ENCODE measurements at places on chromosomes 11 and 22.

- no peak for DNase-seq
Observed at GRCh38 chr11:122690801-122691548, 35.5 kb downstream of the UBASH3B start.

- no peak for DNase-seq
Observed at GRCh38 chr22:20964799-20965103, 2.3 kb upstream of the AIFM3 start.

- DNase-seq, result no peak
Observed at GRCh38 chr11:70126494-70126893, 48.4 kb downstream of the ANO1 start.

GRCh38 chr11:72585762-72586311 is 88.4 kb downstream of the PDE2A start:
- peak; percentile 68 for DNase-seq

DNA sequence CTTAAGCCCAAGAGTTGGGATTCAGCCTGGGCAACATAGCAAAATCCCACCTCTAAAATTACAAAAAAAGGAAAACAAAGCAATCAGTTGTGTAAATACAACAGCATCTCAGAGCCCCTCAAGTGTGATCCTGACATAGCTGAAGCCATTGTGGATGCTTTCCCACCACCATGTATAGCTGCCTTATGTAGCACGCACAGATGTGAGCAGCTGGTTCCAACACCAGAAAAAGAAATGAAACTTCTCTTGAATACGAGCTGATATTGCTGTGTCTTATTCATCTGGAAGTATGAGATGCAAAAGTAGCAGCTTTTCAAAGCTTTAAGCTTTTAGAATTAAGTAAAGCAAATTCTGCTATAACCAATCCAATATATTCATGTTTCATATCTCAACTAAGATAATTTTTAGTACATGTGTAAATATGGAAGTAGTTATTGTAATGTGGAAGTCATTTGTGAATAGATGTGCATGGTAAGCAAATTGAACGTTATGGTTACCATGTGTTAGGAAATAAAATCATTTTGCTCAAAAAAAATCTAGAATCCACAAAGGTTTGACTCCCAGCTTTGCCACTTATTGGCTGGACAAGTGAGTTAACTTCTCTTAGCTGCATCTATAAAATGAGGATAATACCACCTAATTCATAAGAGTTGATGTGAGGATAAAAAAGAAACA is 63.2 kb downstream of the SGSM3 start:
- DNase-seq, result no peak

DNA sequence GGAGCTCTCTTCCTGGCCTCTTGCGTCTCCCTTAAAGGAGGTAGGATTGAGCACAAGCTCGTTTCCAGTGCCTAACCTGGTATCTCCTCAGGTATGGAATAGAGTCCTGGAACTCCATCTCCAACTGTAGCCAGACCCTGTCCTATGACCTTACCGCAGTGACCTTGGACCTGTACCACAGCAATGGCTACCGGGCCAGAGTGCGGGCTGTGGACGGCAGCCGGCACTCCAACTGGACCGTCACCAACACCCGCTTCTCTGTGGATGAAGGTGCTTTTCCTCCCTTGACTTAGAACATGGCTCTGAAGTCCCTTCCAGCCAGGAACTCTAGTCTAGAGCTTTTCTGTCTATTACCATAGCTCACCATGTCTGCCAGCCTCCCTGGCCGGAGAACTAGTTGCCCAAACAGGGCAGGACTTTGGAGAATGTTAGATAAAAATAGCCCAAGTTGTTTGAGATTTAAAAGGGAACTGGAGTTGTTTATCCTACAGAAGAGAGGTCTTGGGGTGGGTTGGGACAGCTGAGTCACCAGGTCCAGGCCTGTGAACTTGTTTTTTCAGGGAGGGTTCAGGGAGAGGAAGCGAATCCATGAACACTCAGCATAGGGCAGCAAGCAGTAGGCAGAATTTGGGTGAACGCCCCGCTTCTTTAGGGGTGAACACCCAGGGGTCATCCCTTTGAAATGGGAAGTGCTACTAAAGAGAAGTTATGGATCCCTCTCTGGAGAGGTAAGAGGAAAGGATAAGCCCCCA is 3.3 kb downstream of the IL10RA start:
- DNase-seq, result no peak

GRCh38 chr11:113937918-113938317 is 33.3 kb downstream of the HTR3B start:
- no peak for DNase-seq

DNA sequence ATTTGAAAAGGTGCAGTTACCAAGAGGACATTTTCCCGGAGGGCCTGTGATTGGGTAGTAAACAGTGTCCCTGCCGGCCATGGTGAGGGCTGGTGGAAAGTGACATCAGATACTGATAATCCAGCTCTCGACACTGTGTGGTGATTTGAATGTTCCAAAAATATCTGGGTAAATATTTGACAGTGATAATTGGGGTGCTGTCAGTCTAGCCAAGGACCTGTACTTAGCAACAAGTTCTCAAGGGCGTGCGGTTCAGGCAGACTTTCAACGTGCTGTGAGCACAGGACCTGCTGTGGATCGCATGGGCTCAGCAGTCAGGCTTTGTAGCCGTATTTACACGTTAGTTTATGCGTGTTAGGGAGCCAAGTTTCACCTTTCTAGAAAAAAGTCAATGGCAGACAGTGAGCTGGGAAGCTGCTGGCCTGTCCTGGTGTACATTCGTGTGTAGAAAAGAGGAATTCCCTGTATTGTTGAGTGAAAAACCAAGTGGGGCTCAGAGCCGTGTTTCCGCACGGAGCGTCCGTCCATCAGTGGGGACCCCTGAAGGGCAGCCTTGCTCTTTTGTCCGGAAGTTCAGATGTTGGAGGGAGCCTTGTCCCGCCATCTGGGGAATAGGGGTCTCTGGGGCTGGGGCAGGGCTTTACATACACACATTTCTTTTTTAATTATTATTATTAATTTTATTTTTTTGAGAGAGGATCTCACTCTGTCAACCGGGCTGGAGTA is 11.3 kb downstream of the TRMU start:
- DNase-seq, result no peak

DNA sequence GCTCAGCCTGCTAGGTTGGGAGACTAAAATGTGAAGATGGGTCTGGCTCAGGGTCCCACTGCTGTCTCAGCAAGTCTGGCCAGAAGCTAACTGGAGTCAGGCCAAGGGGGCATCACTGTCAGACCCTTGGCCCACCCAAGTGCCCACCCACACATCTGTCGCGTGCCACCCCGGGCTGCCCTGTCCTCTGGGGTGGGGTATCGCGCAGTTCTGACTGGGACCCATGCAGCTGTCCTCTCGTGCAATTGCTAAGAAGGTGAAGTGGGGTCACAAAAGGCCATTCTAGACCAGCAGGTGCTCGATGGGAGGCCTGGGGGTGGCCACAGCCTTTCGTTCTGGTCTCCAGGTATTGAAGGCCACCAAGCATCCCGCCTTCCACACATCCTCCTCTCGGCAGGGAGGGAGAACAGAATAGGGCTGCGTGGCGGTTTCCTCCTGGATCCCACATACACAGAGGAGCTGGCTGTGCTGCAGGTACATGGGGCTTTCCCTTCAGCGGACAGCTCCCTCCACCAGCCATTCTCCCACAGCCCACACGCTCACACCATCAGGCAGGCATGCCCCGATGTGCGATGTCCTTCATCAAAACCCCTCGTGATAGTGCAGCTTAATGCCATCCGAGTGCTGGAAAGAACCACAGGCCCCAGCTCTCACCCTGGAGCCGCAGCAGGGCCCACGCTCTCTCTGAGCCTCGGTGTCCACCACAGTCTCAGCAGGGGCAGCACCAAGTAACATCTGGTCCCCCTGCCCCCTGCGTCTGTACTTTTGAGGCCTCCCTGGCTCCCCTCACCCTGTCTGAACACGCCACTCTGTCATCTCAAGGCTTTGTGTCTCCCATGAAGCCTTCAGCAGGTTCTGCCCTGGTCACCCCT is 37.6 kb downstream of the SHANK2 start:
- no peak for DNase-seq

DNA sequence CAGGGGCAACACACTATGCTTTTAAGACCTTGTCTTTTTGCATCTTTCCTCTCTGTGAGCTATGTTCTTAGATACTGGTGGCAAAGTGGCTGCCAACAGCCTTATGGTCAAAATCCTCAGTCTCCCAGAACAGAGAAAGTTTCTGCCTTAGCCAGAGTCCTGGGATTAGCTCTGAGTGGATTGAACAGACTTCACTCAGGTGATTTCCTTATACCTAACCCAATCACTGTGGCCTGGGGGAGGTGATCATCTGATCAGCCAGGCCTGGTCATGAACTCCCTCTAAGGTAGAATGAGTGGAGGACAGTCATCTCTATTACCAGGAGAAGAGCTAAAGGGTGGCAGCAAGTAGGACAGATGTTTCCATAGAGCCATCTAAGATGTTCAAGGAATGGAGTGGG is 218.5 kb upstream of the E2F8 start:
- no peak for DNase-seq

- DNase-seq, result no peak
Observed at GRCh38 chr11:99968336-99968735, 718.8 kb upstream of the ARHGAP42 start.

DNA sequence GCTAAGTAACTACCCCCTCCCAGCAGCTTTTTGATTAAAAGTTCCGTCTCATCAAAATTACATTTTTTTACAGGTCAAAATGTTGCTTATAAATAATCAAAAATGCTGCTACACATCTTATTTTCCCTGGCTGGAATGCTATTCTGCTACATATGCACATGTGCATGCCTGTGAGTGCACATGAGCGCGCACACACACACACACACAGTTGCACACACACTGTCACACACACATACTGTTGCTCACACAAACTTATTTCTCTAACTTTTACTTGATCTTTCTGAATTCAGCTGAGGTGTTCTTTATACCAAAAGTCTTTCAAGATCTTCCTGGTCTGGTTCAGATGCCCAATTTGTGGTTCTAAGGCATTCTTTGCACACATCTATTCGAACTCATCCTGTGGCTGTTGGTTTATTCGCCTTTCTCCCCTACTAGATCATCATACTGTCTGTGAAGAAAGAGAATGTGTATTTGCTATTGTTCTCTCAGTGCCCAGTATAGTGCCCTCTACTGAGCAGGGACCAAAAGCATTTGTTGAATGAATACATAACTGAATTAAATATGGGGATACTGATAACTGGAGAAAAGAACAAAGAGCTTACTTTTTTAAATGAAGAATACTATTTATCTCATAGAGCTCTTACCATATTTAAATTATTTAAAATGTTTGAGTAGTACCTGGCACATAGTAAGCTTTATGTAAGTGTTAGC is 68.1 kb upstream of the CCDC179 start:
- DNase-seq, result no peak

- no peak for DNase-seq
Observed at GRCh38 chr11:122769126-122769780, 69.0 kb upstream of the CRTAM start.

DNA sequence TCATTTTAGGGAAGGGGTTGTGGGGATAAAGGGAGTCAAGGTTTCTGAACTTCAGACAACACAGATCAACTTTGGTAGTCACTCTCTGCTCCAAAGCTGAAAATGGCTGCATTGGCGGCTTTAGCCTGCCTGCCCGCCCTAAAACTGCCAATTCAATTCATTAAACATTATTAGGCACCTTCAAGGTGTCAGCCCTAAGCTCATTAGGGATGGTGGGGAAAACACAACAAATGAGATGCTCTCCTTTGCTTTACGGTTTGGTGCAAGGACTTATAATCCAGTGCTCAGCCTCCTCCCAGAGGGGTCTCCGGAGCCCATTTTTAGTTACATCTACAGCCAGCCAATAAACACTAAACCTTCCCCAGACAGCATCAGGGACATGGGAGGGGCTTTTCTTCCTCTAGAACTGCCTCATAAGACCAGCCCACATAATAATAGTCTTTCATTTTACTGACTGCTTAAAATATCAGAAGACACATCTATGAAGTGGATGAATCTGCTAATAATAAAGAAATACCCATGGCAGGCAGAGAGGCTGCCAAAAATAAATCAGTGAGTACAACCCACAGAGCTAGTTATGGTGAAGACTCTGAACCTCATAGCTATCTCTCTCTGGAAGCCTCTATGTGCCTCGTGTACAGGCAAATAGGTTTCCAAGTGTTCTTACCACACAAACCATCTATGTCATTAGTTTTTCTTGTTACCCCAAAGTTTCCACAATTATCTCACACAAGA is 102.8 kb upstream of the NCAM1 start:
- DNase-seq, result no peak

GRCh38 chr11:31711137-31711536 is 100.0 kb downstream of the PAX6 start:
- no peak for DNase-seq

- DNase-seq, result no peak
Observed at GRCh38 chr22:32079130-32080089, 36.3 kb downstream of the SLC5A1 start.

GRCh38 chr11:131744847-131745246 is 374.4 kb downstream of the NTM start:
- no peak for DNase-seq

GRCh38 chr11:34222030-34222429 is 116.6 kb downstream of the NAT10 start:
- no peak for DNase-seq

DNA sequence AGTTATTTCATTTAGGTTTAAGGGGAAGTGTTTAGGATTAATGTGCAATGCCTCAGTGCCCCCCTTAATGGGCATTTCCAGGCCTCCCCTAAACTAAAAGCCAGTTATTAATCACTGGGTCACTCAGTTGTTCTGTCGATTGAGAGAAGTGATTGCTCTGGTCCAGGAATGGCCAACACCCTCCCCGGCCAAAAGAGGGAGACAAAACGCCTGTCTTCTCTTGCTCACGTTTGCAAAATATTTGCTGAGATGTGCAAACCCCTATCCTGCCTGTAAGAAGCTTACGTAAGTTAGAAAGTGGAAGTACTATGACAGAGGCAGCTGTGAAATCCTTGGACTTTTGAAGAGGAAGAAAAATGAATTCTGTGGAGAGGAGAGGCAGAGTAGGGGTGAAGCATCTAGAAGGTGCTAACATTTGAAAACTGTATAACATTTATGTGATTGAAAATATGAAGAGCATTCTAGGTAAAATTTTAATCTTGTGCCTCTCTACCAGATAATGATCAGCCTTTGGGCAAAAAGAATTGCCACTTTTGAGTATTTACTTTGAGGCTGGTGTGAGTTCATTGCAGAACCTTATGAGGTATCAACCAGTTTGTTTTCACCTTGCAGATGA is 37.7 kb downstream of the NTM start:
- DNase-seq, result no peak

DNA sequence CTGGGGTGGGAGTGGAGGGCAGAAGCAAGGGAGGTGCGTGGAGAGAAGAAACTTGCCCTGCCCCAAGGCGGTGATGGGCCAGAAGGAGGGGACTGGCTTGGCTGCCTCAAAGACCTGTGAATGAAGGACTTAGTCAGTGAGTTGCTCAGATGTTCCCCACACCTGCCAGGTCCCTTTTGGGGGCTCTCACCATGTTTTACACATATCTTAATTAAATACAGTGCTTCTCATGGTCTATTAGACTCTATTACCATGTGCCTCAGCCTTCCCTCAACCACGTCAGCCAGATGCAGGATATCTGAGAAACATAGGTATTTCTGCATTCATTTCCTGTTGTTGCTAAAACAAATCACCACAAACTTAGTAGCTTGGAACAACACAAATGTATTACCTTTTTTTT is 429.5 kb downstream of the BUD13 start:
- DNase-seq, result no peak

GRCh38 chr11:76673176-76674142 is 2.9 kb upstream of the LRRC32 start:
- no peak for DNase-seq
